Spleen (tissue), 13 donors: ENCODE measurements at places on chromosomes 7 and 10.

GRCh38 chr10:98366062-98366530 lies 48.9 kb downstream of the PYROXD2 start:
- no peak for DNase-seq

DNA sequence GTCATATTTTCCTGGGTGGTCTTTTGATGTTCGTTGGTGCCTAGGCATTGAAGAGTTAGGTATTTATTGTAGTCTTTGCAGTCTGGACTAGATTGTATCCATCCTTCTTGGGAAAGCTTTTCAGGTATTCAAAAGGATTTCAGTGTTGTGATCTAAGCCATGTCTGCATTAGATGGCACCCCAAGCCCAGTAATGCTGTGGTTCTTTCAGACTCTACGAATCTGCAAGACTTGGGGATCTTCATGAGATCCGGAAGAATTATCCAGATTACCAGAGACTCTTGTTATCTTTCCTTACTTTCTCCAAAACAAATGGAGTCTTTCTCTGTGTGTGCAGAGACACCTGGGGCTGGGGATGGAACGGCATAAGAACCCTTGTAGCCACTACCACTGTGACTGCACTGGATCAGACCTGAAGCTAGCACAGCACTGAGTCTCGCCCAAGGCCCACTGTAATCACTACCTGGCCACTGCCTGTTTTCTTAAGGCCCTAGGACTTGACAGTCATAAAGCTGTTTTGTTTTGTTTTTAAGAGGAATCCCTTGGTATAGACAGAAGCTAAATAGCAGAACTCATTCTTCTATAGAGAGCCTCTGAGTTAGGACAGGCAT lies 75.5 kb downstream of the MARCHF5 start:
- DNase-seq, result no peak

DNA sequence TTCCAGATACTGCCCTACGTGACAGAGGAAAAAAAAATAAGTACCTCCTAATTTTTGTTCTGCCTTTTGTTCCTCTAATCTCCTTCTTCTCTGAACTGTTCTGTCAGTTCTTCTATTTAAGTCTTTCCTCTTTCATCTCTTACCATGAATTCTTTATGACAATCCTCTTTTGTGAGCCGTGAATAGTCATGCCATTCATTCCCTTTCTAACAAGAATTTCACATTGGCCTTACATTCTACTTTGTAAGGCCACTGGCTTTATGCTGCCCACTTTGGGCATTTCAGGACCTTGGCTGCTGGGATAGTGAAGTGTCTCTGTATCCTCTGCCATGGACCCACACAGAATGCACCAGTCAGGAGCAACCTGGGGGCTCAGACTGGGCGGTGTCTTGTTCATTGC lies 52.9 kb downstream of the ATOH7 start:
- no peak for DNase-seq

DNA sequence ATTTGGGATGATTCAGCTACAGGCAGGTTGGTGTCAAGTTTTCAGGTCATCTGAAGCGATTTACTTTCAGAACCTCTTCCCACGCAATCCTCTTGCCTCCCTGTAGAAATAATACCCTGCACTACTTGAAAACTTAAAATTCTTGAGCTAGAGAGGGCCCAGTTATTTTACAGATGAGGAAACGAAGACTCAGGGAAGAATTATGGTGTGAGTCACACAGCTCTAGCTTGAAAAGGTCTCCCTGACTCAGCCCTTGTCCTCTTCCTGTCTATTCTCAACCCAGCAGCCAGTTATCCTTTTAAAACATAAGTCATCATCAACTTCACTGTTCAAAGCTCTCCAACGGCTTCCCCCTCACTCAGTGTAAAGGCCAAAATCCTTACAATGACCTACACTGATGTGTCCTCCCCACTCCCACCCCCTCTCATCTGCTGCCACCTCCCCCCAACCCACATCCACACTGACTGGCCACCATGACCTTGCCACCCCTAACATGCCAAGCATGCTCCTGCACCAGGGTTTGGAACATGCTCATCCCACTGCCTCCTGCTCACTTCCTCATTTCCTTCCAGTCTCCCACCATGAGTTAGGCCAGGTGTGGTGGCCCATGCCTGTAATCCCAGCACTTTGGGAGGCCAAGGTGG lies 3.4 kb downstream of the DNMBP start:
- DNase-seq, result no peak

GRCh38 chr7:155468785-155469148 lies 10.8 kb downstream of the EN2 start:
- no peak for DNase-seq

DNA sequence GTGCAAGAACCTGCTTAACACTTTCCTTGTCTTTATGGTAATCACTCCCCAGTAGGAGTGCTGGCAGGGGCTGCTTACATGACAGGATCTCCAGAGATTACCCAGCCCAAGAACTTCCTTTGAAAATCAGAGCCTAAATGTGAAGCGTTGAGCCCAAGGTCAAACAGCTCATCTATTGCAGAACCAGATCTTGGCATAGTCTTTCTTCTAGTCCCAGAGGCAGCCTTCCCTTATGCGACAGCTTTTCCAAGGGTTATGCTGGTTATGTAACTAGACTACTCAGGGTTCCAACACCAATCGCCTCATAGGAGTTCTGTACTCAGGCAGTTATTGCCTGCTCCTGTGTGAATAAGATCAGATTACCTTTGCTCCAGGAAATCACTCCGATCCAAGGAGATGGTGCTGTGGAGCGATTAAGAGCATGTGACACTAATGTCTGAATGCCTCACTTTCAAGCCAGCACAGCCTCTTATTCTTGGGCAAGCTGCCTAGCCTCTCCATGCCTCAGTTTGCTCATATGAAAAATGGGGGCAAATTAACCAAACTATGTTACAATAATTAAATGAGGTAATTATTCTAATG lies 8.4 kb upstream of the LGI1 start:
- DNase-seq, result no peak

GRCh38 chr7:36091874-36092176 lies 61.2 kb upstream of the EEPD1 start:
- no peak for DNase-seq

- DNase-seq, result no peak
Observed at GRCh38 chr10:106577266-106577665, 587.2 kb downstream of the SORCS1 start.

GRCh38 chr10:123848564-123849457 lies 42.8 kb downstream of the CPXM2 start:
- no peak for DNase-seq

- no peak for DNase-seq
Observed at GRCh38 chr10:19930936-19931893, 115.0 kb downstream of the PLXDC2 start.
